Metanephros (tissue), 2 donors: ENCODE measurements at places on chromosomes 5 and 9. TPM values are rescaled to one million over a fixed set of nuclear protein-coding genes. Genes with fewer than 3 reads are reported as not detected.

EPB41L4A gene
- 33.3 TPM for total RNA-seq

FOXD4 gene
- total RNA-seq, result 0.47 TPM

AQP7 gene
- total RNA-seq, result 24.2 TPM

SAP30L gene
- 23.4 TPM for total RNA-seq

EFCAB9 gene
- not detected for total RNA-seq

EQTN gene
- total RNA-seq, result 1.4 TPM

TMEM215 gene
- total RNA-seq, result 0.88 TPM

AGXT2 gene
- total RNA-seq, result 25.9 TPM

PTPN3 gene
- total RNA-seq, result 30.4 TPM

PCDH12 gene
- 30.1 TPM for total RNA-seq

SNCB gene
- 0.12 TPM for total RNA-seq

PCA3 gene
- 0.12 TPM for total RNA-seq

SURF4 gene
- total RNA-seq, result 148 TPM
